Posterior cingulate gyrus (tissue), 11 donors: ENCODE measurements at places on chromosomes 2 and 18.
A peak's percentile ranks its signal among the peaks of the same experiment; 100 is the strongest.

- DNase-seq = peak; percentile 72
Measured at GRCh38 chr2:131041402-131042147, 51.7 kb downstream of the FAM168B start.

- peak; percentile 63 for DNase-seq
Measured at GRCh38 chr2:202871300-202872141, at the start of gene ICA1L. TSS of gene ICA1L (minus strand) at chr2:202871766. CDS start at chr2:202829009, 42,757 bp downstream.

- DNase-seq = no peak
Measured at GRCh38 chr2:65024149-65024829, 31.9 kb upstream of the CEP68 start.

DNA sequence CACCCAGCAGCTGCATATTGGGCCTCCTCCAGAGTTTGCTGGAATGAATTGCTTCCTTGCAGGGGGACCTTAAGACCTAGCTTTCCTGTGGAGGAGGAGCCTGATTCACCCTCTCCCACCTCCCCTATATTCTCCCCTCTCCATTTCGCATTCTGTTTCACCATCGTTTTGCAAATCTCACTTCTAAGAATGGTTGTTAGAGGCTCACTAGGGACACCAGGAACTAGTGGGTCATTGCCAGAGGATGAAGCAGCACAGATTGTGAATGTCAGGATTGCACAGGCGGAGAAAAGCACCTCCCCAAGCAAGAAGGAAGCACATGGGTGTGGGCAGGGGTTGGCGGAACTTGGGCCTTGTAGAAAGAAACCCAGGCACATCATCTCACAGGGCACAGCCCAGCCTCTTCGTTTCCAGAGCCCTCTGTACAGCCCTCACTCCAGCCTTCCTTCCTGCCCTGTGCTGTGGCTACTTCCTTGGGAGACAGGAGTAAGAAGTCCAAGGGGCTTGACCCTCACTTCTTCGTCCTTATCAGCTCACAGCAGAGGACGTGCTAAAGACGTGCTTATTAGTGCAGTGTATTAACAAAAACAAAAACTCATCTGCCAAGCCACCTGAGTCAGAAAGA lies 63.4 kb downstream of the TACR1 start:
- no peak for DNase-seq

- DNase-seq = no peak
Measured at GRCh38 chr2:204507636-204508035, 37.6 kb upstream of the PARD3B start.

DNA sequence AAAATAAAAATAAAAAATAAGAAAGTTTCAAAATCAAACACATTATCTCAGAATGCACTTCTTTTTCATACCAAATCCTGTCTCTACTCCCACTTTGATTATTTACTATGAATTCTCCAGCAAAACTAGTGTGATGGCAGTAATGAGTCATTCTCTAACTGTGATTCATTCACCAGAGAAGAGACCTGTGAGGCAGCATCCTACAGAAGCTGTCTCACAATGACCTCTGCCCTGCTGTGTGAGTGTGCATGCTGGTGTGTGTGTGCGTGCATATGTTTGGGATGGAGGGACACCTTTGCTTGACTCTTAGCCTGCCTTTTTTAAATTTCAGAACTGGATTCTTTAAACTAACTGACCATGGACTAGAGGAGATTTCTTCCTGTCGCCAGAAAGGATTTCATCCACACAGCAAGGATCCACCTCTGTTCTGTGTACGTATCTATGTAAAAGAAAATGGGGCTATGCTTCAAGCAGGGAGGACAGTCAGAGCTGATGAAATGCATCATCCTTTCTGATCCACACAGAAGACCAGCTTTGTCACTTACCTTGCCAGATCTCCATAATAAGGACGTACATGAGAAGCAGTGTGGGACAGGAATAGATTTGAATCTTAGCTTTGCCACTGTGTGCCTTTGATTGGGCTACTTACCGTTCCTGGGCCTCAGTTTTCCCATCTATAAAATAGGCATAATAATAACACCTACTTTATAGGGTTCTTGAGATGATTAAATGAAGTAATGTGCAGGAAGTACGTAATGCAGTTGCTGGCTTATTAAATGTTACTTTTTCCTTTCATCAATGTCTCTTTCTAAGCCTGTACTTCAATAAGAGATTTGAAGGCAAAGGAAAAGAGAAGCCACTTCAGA lies 31.2 kb downstream of the STAMBP start:
- no peak for DNase-seq
